Hematopoietic multipotent progenitor cell treated with erythropoietin and hydrocortisone succinate and interleukin-3 and kit ligand, for 8 days (in vitro differentiated cells): ENCODE measurements at places on chromosomes 11 and 22.

GRCh38 chr22:20567993-20568417 lies 60.6 kb downstream of the MED15 start:
- peak; percentile 22 for DNase-seq

DNA sequence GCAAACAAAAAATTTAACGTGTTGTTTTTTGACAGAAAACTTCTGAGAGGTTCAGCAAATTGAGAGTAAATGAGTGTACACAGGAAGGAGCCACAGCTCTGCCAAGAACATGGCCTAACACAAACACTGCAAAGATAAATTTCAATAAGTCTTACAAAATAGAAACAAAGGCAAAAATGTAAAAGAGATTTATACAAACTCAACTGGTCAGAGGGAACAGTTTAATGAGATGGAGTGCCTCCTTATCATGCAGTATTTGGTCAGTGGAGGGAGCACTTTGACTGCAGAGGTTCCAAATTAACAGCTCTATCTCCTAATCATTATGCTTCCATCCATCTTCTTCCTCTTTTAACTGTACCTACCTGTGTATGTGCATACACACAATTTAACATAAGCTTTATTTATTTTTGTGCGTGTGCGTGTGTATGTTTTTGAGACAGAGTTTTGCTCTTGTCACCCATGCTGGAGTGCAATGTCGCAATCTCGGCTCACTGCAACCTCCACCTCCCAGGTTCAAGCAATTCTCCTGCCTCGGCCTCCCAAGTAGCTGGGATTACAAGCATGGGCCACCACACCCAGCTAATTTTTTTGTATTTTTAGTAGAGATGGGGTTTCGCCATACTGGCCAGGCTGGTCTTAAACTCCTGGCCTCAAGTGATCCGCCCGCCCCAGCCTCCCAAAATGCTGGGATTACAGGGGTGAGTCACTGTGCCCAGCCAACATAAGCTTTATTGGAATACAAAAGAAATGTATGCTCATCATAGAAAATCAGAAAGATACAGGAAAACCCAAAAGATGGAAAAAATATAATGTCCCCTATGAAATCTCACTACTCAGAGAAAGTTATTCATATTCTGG lies 111.9 kb downstream of the MRTFA start:
- DNase-seq: peak; percentile 39

DNA sequence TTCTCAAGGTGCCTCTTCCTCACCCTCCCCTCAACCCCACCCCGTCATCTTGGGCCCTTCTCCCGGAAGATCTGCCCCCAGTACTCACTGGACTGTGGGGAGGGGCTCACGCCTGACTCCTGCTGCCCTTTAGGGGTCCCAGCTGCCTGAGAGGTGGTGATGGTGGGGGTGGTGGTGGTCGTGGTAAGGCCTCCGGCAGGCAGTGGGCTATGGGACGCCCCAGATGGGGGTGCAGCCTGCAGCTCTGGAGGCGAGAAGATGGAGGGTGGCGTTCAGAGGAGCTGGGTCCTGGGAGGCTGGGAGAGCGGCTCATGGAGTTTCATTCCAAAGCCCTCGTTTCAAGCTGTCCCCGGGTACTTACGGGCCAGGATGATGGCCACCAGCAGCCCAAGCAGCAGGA lies 820 bp downstream of the MFRP start:
- no peak for DNase-seq

DNA sequence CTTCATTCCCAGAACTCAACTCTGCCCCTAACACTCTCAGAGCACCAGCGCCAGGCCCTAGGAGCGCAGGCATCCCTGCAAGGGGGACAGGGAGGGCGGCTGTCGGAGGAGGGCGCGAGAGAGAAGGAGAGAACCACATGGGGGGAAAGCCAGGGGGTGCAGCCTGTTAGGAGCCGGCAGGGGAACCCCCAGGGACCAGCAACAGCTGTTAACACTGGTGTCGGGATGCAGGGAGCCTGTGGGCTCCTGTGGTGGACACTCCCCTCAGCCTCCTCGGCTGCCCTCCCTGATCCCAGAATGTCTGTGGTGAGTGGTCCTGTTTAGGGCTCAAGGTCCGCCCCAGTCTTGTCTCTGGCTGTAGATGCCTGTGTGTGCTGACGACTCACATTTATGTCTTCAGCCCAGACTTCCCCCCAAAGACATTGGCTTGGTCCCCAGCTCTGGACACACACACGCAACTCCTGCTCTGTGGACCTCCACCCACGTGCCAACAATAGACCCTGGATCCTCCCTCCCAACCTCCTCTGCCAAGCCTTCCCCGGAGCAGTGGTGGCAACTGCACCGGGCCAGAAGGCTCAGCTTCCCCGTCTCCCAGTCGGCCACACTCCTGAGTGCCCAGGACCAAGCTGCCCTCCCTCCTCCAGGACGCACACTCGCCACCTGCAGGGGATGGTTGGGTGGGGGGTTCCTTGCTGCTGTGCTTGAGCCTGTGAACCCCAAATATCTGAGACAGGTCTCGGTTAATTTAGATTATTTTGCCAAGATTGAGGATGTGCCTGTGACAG lies 817 bp upstream of the IFITM5 start:
- no peak for DNase-seq

- DNase-seq: no peak
Observed at GRCh38 chr22:47995718-47996117, 1233.3 kb downstream of the TBC1D22A start.

DNA sequence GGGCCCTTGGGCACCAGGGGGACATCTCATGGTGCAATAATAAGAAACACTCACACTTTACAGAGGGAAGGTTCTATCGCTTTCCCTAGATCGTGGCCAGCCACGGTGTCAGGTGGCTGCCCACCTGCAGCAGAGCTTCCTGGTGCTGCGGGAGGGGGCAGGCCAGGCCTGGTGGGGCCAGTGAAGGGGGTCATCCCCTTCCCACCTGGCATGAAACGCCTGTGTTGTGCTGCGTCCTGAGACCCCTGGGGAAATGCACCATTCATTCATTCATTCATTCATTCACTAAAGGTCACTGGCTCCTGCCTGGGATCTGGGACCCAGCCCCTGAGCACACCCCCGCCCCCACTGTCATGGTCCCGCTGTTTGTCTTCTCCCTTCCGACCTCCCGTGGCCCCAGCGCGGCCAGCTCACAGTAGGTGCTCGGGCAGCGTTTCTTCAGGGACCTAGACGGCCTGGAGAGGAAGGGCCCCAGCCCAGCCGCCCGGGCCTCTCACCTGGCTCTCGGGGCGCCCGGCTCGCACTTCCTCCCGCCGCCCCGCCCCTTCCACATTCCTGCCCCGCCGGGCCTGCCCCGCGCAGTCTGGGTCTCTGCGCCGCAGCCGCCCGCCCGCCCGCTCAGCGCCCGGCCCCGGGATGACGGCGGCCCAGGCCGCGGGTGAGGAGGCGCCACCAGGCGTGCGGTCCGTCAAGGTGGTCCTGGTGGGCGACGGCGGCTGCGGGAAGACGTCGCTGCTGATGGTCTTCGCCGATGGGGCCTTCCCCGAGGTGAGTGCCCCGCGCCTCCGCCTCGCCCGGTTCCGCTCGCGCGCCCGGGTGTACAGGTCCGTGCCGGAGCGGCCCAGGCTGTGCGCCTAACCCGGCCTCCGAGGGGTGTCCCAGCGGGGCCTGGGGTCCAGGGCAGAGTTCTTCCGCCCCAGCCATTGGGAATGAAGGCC lies at the start of gene RHOD:
Gene RHOD (plus strand): TSS at position 581 of the 938 bp plus-strand sequence. CDS start 56 bp downstream, at position 637.
- DNase-seq: no peak

GRCh38 chr22:40183029-40183581 lies 5.4 kb downstream of the TNRC6B start:
- peak; percentile 30 for DNase-seq

DNA sequence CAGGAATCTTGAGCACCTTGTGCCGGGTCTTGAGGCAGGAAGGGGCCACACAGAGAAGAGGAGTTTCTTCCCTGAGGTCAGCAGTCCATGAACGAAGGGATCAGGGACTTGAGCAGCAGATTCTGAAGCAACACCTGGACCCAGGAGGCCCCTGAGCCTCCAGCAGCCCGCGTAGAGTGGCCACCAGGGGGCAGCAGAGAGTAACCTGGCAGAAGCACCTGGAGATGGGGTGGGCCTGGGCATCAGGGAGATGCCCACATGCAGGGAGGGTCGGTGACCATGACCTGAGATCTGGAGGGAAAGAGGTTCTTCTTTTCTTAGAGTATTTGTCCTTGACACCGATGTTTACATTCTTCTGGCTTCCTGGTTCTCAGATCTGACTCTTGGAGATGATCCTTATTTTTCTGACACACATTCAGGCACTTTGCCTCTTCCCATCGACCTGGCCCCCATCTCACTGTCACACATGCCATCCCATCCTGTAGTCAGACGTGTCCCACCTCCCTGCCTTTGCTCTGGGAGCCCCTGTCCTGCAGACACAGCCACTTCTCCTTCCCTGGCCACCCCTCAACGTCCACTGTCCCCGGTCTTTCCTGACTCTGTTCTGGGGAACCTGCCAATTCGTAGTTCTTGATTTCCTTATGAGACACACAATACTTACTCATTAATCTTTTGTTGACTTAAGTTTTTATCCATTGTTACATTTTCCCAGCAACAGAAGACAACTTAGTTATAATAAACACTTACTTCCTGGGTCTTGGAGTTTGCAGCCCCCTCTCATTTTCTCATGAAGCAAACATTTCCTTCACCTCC lies 66.5 kb downstream of the GGTLC2 start:
- DNase-seq: peak; percentile 57

- DNase-seq: no peak
Observed at GRCh38 chr22:45233386-45233785, 7.3 kb downstream of the KIAA0930 start.

- no peak for DNase-seq
Observed at GRCh38 chr11:3885855-3886254, 30.4 kb downstream of the STIM1 start.

- DNase-seq: no peak
Observed at GRCh38 chr22:45429981-45430775, 16.7 kb downstream of the RIBC2 start.

DNA sequence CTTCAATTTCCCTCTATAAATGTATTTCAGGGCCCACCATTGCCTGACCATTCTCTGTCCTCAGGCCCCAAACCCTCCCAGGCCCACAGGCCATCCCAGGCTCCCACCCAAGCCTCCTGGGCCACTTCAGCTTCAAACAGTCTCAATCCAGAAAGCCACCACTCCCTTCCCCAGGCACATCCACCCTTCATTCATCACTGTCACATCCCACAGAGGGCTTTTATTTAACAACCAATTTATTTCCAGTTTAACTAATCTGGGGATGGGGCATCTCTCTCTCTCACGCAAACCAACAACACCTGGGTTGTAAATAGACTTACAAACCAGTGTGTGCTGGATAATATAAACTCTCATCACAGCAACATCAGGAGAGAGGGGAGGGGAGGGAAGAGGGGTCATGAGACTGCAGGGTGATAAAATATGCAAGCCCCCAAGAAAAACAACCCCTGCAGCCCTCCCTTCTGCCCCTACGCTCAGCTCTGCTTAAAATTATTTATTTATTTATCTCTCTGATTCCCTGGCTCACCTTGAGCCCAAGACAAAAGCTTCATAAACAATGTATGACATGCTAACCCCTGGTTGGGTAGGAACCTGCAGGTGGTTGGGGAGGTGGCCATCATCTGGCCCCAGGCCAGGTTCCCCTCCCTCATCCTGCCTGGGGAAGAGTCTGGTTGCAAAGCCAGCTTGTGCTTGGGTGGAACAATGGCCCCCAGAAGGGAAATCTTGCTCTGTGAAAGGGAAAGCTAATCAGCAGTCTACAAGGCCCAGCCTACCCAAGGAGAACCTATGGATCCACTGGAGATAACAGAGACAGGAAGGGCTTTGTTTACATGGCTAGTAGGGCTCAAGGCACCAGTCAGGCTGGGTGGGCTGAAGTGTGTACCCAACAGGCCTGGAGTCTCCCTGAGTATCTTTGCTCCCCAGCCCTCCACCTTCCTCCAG lies 359.2 kb downstream of the BUD13 start:
- no peak for DNase-seq

GRCh38 chr11:326592-326841 lies 5.9 kb upstream of the IFITM3 start:
- DNase-seq: no peak

- no peak for DNase-seq
Observed at GRCh38 chr11:134412203-134413042, at the start of gene B3GAT1. TSS of gene B3GAT1 (minus strand) at chr11:134412242. CDS start at chr11:134387659, 24,583 bp downstream.

GRCh38 chr11:1728301-1728700 lies 22.1 kb downstream of the IFITM10 start:
- DNase-seq: no peak

- no peak for DNase-seq
Observed at GRCh38 chr11:19570889-19571288, 141.7 kb upstream of the NAV2 start.

- DNase-seq: peak; percentile 94
Observed at GRCh38 chr11:36091256-36091811, 147.5 kb downstream of the LDLRAD3 start.

DNA sequence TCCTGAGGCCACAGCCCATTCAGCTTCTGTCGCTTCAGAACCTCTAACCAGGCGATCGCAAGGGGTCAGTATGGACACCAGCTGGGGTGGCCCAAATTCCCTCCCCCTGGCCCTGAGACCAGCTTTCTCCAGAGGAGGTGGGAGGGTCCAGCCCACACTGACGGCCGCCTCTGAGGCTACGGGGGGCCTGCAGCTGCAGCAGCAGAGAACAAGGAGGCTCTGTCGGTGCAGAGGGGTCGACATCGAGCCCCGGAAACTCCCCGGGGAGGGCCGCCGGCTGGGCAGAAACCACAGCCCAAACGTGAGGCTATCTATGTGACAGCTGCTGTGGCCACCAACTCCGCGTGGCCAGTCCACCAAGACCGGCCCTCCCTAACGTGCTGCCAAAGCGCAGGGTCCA lies 40.8 kb downstream of the ELFN2 start:
- DNase-seq: no peak

GRCh38 chr11:20021771-20022362 lies 138.4 kb downstream of the DBX1 start:
- no peak for DNase-seq

GRCh38 chr22:22058633-22059290 lies 76.2 kb upstream of the TOP3B start:
- DNase-seq: no peak

DNA sequence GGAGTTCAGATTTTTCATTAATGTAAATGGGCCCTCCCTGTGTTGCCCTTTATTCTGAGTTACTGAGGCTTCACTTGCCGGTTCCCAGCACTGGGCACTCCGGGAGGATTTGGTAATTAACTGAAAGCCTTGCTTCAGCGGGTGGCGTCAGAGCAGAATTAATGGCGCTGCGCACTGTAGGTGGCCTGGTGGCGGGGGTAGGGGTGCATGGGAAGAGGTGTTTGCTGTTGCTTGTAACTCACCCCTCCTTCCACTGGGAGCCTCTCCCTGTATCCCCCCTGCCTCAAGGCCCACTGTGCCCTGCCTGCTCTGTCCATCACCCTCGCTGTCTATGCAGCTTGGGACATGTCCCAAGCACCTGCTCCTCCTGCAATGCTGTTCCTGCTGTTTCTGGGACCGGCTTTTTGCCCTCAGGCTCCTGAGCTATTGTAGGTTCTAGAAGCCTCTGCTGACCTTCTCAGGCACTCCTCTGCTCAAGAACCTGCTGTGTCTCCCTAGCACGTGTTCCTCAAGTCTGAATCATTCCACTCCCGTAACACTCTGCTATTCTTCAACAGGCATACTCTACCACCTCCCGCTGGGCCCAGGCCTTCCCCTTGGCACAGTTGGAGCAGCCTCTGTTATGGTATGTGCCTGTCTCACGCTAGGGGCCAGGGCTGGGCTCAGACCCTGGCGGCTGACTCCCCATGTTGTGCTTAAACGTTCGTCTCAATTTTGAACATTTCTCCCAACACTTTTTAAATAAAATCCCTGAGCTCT lies 24.4 kb downstream of the ARHGAP8 start:
- no peak for DNase-seq

GRCh38 chr11:38019072-38019775 lies 1421.2 kb upstream of the RAG2 start:
- no peak for DNase-seq

GRCh38 chr11:116576526-116576925 lies 196.3 kb downstream of the BUD13 start:
- DNase-seq: no peak
